ENCODE measurements at places on chromosomes 13 and 19. TPM values are rescaled to one million over a fixed set of nuclear protein-coding genes. Genes with fewer than 3 reads are reported as not detected.

KLK14 gene
- total RNA-seq, result 0.75 TPM

DNA sequence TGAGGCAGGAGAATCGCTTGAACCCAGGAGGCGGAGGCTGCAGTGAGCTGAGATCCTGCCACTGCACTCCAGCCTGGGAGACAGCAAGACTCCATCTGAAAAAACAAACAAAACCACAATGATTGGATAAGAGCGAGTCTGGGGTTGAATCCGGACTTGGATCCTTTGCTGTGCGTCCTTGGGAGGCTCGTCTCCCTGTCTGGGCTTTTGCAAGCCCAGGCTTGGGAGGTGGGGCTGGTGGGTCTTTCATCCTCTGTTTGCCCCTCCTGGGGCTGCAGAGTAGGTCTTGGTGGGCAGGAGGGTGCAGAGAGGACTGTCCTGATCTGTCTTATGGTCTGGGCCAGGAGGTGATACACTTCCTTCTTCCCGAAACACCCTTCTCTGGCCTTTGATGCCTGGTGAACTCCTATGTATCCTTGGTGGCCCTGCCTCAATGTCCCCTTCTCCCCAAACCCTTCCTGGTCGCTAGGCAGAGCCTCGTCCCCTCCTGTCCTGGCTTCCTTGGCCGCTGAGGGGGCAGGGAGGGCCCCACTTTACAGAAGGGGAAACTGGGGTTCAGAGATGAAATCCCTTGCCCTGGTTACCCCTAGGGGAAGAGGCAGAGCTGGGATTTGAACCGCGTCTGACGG lies 16.8 kb downstream of the PALM start:
- peaks cover 6% of the 10 kb centered on the region for H3K36me3 ChIP-seq
- no peak overlapping the region for H3K27ac ChIP-seq
- H3K4me3 ChIP-seq, result no peak overlapping the region
- H3K4me1 ChIP-seq, result no peaks in the 10 kb centered on the region

DNA sequence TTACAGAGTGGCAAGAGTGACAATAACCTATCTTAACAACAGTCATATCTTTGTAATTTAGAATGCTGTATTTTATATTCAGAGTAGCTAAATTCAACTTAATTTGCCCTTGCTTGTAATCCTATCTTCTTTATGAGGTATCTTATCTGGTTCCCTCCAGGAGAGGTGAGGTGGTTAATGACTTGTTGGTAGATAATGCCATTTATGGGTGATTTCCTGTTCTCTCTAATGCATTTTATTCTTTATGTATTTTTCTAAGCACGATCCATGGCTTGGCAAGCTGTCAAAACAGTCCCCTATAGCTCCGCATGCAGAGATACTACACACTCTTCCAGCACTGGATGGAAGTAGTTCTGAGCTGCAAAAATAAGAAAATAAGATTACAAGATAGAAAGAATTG lies 267.9 kb downstream of the LMO7 start:
- no peaks in the 10 kb centered on the region for H3K4me1 ChIP-seq
- no peak overlapping the region for H3K27ac ChIP-seq
- H3K27me3 ChIP-seq, result no peaks in the 10 kb centered on the region
- DNase-seq, result no peak

DNA sequence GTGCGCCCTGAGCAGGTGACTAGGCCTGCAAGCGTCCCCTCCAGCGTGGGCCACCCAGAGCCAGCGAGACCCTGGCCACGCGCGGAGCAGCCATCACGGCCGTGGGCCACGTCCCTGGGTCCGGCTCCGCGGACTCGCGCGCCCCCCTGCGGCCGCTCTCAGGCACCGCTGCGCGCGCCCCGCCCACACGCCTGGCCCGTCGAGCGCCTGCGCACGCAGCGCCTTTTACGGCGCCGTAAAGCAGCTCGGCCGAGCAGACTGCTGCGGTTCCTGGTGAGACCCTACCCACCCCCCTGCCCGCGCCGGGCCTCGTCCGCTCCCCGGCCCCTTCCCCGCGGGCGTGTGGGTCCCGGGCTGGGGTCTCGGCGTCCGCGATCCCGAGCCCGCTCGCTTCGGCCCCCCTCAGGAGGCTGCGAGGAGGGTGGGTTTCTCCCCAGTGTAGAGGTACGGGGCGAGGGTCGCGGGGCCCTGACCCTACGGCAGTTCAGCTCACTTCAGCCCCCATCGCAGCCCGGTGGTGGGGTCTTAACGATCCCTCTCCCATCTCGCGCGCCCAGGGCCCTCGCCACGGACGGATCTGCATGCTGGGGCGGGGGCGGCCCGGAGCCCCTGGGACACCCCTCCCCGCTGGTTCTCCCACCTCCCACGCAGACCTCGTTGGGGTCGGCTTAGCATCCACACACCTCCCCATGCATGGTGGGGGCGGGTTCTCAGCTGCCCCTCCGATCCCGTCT lies at the start of gene TRAPPC5:
Gene TRAPPC5 (plus strand): TSS at position 228 of the 734 bp plus-strand sequence. CDS start 1,421 bp downstream, outside the sequence.
- H3K27ac ChIP-seq, result peak within 1 kb of the TSS; percentile 90
- H3K4me1 ChIP-seq, result peaks cover 11% of the 10 kb centered on the region
- peaks cover 40% of the 10 kb centered on the region for H3K27me3 ChIP-seq
- H3K4me3 ChIP-seq, result peak within 1 kb of the TSS; percentile 90
- peak; percentile 85 for DNase-seq

DNA sequence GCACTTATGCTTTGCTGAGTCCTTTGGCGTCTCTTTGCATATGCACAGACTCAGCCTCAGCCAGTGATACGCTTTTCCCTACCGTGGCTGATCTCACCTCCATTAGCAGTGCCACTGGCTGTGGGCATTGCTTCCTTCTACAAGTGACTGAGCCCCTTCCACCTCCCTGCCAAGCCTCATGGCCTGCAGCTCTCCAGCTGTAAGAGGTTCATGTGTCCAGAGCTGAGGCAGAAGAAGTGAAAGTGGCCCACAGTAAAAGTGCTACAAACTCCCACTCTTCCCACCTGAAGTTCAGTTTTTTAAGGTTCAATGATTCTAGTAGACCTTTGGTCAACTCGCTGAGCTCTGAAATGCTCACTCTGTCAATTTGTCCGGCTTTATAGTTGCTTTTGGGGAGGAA lies 44.7 kb downstream of the SMARCA4 start:
- H3K4me1 ChIP-seq, result no peaks in the 10 kb centered on the region
- H3K36me3 ChIP-seq, result peaks cover 7% of the 10 kb centered on the region
- no peak for DNase-seq
- no peak overlapping the region for H3K4me3 ChIP-seq
- H3K27ac ChIP-seq, result no peak overlapping the region
